Activated T-helper 9 cell treated with anti-CD3 and anti-CD28 coated beads, Interleukin-2, amount 50 U/mL, for 16 hours (primary cell): ENCODE measurements at places on chromosomes 4 and X.
A peak's percentile ranks its signal among the peaks of the same experiment; 100 is the strongest.

DNA sequence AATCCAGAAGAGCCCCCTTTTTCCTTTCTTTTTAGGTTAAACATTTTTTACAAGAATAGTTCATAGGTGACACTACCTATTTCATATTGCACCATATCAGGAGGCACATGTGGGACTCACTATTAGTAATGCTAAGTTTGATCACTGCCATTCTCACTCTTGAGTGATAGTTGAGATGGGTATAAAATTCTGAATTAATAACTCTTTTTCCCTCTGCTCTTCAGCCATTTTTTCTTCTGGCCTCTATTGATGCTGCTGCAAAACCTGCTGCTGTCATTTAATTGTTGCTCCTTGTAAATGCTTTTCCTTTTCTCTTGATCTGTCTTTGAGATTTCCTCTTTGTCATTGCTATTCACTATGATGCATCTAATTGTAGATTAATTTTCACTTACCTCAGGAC is 482.0 kb downstream of the MID1IP1 start:
- no peak for DNase-seq

DNA sequence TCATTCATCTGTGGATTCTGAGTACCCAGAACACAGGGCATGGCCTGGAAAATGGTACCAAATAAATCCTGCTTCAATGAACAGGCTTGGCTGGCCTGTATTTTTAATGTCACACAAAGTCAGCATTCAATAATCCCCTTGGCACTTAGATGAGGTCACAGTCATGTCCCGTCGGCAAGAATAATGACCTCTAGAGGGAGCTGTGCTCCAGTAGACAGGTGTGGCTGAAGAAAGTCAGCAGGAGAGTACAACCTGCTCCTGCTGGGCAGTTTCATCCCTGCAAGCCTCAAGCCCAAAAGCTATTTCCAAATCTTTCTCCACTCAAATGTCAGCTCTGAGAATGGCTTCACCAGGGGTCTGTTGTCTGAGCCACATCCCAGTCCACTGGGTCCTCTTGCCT is 404.0 kb upstream of the F9 start:
- DNase-seq, result no peak

DNA sequence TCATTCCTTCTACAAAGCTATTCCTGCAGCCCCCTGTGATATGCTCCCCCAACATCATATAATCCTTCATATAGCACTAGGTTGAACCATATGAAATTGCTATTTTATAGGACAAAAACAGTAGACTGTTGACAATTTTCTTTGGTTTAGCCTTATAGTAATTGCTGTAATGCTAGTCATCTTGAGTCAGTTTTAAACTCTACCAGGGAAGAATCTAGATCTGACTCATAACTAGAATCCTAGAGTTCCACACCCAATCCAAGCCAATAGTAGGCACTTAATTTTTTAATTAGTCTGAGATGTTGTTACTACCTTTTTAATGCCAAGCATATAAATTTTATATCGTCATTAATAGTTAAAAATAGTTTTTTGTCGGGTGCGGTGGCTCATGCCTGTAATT is 136.8 kb downstream of the CHRNA9 start:
- DNase-seq, result no peak

DNA sequence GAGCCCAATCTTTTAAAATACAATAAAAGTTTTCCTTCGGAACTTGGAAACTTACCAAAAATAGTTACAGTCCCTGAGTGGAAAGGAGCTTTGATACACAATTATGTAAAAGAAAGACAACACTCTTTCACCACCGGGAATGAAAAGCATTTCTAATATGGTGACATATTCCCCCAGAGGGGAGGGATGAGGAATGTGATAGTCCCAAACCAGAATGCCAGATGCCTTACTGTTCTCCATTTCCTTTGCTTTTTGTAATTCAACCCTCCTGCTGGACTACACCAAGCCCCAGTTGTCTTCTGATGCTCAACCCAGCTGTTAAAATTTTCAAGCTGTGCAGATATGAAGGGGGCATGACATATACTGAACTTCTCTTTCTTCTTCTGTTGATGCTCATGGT is 4.1 kb downstream of the PRIMPOL start:
- DNase-seq, result no peak

- no peak for DNase-seq
These were observed 30.0 kb upstream of the GALNT7 start for GRCh38 chr4:173138624-173139023.

DNA sequence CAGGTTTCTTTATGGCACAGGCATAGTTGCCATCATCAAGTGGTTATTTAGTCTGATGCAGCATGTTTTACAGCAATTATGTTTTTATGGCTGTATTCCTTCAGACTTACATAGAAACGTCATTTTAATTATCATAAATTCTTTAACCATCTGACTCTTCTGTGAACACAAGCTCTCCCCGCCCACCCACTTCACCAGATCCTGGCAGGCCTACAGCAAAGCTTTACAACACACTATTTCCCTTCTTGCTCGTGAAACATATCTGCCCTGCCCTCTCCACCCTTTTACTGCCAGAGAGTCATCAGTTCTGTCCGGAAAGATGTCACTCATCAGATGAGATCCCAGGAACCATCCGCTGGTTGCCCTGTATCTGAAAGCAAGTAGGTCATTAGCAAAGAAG is 120.5 kb downstream of the HS6ST2 start:
- no peak for DNase-seq

- peak; percentile 41 for DNase-seq
These were observed 46.9 kb upstream of the RHOH start for GRCh38 chr4:40149960-40150385.

DNA sequence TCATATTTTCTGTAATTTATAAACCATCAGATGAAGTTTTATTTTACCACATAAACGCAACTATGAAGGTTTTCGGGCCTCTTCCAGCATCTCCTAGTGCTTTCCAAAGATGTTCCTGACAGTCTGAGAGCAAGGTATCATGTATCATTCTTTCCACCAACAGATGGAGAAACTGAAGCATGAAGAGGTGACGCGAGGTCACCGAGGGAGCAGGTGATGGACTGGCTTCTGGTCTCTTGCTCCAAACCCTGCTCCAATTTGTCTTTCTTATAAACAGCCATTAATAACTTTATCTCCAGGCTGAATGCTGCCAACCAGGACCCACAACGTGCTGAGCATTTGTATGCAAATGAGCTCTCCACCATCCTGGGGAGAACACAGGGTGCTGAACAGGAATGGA is 86.3 kb upstream of the MAML3 start:
- no peak for DNase-seq

- no peak for DNase-seq
These were observed 167.6 kb upstream of the CXorf66 start for GRCh38 chrX:140132937-140133336.

- no peak for DNase-seq
These were observed 905.3 kb upstream of the INTU start for GRCh38 chr4:126727461-126727860.

DNA sequence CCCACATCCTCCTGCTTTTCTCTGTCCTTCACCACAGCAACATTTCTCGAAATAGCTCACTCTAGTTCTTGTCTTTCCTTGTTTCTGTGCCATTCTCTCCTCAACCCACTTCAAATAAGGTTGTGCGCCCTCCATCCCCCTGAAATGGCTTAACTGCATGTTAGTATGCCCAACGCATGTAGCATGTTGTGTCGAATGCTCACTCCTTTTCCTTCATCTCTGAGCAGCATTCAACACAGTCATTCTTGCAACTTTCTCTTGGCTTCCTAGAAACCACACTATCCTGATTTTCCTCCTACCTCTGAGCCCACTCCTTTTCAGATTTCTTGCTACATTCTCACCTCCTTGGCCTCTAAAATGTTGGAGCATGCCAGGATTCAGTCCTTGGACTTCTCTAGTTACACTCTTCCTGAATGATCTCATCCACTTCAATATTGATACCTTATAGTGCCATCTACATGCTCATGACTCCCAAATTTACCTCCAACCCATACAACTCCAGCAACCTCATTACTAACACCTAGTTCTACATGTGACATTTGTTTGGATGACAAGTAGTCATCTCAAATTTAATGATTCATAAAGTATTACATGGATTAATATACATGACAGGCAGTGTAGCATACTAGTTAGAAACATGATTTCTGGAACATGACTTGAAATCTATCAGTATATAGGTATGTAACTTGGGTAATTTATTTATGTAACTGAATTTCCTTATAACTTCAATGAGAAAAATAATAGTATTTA is 22.3 kb downstream of the RBMX start:
- DNase-seq, result no peak

DNA sequence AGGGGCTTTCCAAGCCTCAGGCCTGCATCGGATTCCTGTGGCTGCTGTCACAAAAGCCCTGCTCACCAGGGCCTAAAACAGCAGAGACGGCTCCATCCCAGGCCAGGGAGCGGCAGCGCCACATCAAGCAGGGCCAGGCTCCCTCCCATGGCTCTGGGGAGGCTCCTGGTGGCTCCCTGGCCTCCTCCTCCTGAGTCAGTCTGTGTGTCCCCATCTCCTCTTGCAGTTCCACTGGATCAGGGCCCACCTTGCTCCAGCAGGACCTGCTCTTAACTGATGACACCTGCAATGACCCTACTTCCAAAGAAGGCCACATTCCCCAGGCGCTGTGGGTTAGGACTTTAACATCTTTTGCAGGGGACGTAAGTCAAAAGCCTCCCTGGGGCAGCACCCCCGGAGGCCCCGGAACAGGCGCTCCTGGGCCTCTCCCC is 51.9 kb downstream of the CPZ start:
- DNase-seq, result no peak

GRCh38 chrX:136528645-136529315 is 3.2 kb upstream of the VGLL1 start:
- DNase-seq, result no peak

DNA sequence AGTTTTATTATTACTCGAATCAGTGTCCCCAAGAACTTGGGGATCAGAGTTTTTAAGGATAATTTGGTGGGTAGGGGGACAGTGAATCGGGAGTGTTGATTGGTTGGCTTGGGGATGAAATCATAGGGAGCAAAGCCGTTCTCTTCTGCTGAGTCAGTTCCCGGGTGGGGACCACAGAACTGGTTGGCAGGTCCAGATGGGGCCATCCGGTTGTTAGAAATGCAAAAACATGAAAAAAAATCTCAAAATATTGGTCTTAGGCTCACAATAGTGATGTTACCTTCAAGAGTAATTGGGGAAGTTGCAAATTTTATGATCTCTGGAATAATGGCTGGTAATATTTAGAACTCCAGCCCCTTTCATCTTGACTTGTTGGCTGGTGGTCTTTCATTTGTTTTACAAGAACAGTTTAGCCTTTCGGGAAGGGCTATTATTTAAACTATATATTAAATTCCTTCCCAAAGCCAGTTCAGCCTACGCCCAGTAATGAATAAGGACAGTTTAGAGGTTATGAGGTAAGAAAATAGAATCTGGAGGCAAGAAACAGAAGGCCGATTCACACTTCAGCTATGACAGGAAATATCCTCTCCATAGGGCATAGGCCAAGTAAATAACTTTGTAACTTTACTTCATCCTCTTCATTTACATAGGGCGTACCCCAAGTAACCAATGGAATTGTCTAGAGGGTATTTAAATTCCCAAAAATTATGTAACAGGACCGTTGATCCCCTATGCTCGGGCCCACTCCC is 164.1 kb upstream of the STS start:
- DNase-seq, result no peak

- no peak for DNase-seq
These were observed 68.3 kb downstream of the SLIT2 start for GRCh38 chr4:20319825-20320612.

- DNase-seq, result no peak
These were observed 19.0 kb upstream of the PACRGL start for GRCh38 chr4:20681271-20681670.

DNA sequence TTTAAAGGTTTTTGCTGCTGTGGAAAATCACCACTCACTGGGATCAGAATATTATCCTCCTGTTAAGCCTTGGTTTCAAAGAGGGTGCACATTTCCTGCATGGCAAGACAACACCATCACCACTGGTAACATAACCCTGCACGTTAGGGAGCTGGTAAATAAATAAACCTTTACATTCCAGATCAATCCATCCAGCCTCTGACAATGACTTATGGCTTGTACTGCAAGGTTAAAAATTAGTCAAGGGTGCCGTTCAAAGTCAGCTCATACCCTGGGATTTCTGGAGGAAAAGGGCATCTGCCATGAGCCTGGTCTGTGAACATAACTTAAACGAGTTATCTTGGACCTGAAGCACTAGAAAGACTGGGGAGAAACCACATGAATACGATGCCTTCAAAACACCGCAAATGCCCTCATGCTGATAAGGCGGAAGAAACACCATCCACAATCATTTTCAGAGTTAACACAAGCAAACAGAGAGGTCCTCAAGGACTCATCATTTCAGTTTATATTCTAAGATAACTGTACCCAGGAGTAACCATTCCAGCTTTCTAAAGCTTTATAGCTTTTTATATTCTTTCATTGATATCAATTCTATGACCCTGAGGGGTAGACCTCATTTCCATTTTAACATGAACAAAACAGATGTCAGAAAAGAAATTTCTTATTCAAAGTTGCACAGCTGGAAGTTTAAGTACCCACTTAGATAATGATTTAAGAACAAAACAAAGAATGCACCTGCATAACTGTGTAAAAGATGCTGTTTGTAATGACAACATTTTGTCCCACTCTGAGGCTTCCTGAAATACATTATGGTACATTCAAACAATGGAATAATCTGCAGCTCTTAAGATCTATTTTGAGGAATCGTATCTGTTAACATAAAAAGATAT is 103.1 kb downstream of the NPNT start:
- DNase-seq, result no peak

- no peak for DNase-seq
These were observed 51.3 kb downstream of the SOD3 start for GRCh38 chr4:24846716-24847115.

- DNase-seq, result no peak
These were observed 155.9 kb upstream of the MAOA start for GRCh38 chrX:43500246-43500645.

DNA sequence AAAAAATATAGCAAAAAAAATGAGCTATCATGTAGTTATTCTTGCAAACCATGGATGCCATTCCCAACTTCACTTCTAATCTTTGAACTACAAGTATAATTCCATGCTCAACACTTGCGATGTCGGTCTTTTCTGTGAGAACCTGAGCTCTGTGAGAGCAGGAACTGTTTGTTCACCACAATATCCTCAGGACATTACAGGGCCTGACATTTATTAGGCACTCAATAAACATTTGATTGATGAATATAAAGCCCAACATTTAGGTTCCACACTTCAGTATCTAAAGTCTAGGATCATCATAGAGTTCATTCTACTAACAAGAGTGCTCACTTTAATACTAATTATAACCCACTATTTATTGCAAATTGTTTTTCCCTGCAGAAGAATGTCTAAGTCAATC is 211.6 kb upstream of the FAM241A start:
- DNase-seq, result no peak

- no peak for DNase-seq
These were observed 4.7 kb downstream of the PTTG2 start for GRCh38 chr4:37964734-37965457.
